Mammary microvascular endothelial cell (primary cell): ENCODE measurements at places on chromosomes 5 and 9. TPM values are rescaled to one million over a fixed set of nuclear protein-coding genes. Genes with fewer than 3 reads are reported as not detected.

The CER1 gene
- total RNA-seq = not detected in 2 replicates

The FOXD4L4 gene
- total RNA-seq = not detected in 2 replicates

The SGCD gene
- total RNA-seq = 0.34 TPM in 1 of 2 replicates, not detected in the other

The STPG3 gene
- not detected in 2 replicates for total RNA-seq

The DMRT3 gene
- not detected in 2 replicates for total RNA-seq

The MPDZ gene
- total RNA-seq = 32.8 and 35.4 TPM in 2 replicates

The CYSRT1 gene
- total RNA-seq = 0.20 and 0.25 TPM in 2 replicates

The TSLP gene
- total RNA-seq = 0.13 TPM in 1 of 2 replicates, not detected in the other

The CMYA5 gene
- under 0.01 TPM in 2 replicates for total RNA-seq

The MUSK gene
- total RNA-seq = not detected in 2 replicates

The SLC6A18 gene
- not detected in 2 replicates for total RNA-seq

The LCN15 gene
- 1.6 TPM in 1 of 2 replicates, not detected in the other for total RNA-seq

The FUT7 gene
- total RNA-seq = not detected in 2 replicates

The GABRB2 gene
- not detected in 2 replicates for total RNA-seq

The SYK gene
- total RNA-seq = not detected in 2 replicates

The FOXI1 gene
- not detected in 2 replicates for total RNA-seq

The EPB41L4A gene
- total RNA-seq = 7.3 and 10.6 TPM in 2 replicates

The PCDHB7 gene
- total RNA-seq = 0.05 and 0.07 TPM in 2 replicates

The SERF1B gene
- 18.2 and 29.3 TPM in 2 replicates for total RNA-seq

The FOXD4 gene
- not detected in 2 replicates for total RNA-seq

The NUTM2G gene
- total RNA-seq = not detected in 2 replicates

The SPATA31E1 gene
- not detected in 2 replicates for total RNA-seq

The SPDL1 gene
- 24.1 and 52.3 TPM in 2 replicates for total RNA-seq

The PLAC8L1 gene
- total RNA-seq = not detected in 2 replicates

The TTC16 gene
- not detected in 2 replicates for total RNA-seq

The LHX2 gene
- not detected in 2 replicates for total RNA-seq

The NRARP gene
- 35.8 and 43.9 TPM in 2 replicates for total RNA-seq

The SLC46A2 gene
- total RNA-seq = not detected in 2 replicates

The SLC6A7 gene
- not detected in 2 replicates for total RNA-seq

The SEPTIN8 gene
- 45.8 and 52.3 TPM in 2 replicates for total RNA-seq

The BNC2 gene
- 8.9 and 12.7 TPM in 2 replicates for total RNA-seq

The HAPLN1 gene
- total RNA-seq = not detected in 2 replicates

The TAF11L5 gene
- total RNA-seq = not detected in 2 replicates

The FBXW2 gene
- total RNA-seq = 23.2 and 35.8 TPM in 2 replicates

The CDC20B gene
- not detected in 2 replicates for total RNA-seq

The ANXA2R gene
- total RNA-seq = 8.1 and 9.1 TPM in 2 replicates

The LPAR1 gene
- not detected in 2 replicates for total RNA-seq

The SPINK7 gene
- total RNA-seq = not detected in 2 replicates

The SOHLH1 gene
- total RNA-seq = 0.34 TPM in 1 of 2 replicates, not detected in the other

The SLC45A2 gene
- total RNA-seq = not detected in 2 replicates

The SLC25A46 gene
- total RNA-seq = 50.0 and 51.4 TPM in 2 replicates

The SLC6A3 gene
- not detected in 2 replicates for total RNA-seq

The STARD4 gene
- 58.1 and 65.6 TPM in 2 replicates for total RNA-seq

The TPD52L3 gene
- total RNA-seq = not detected in 2 replicates

The ZNF189 gene
- total RNA-seq = 9.4 and 11.7 TPM in 2 replicates

The TMEM215 gene
- not detected in 2 replicates for total RNA-seq

The SHISAL2B gene
- total RNA-seq = not detected in 2 replicates

The C9orf50 gene
- 0.47 TPM in 1 of 2 replicates, not detected in the other for total RNA-seq

The ADCY2 gene
- not detected in 2 replicates for total RNA-seq

The GFM2 gene
- 27.4 and 27.6 TPM in 2 replicates for total RNA-seq

The IFNA13 gene
- total RNA-seq = not detected in 2 replicates
